ENCODE measurements at places on chromosomes 3 and 15. TPM values are rescaled to one million over a fixed set of nuclear protein-coding genes. Genes with fewer than 3 reads are reported as not detected.

DNA sequence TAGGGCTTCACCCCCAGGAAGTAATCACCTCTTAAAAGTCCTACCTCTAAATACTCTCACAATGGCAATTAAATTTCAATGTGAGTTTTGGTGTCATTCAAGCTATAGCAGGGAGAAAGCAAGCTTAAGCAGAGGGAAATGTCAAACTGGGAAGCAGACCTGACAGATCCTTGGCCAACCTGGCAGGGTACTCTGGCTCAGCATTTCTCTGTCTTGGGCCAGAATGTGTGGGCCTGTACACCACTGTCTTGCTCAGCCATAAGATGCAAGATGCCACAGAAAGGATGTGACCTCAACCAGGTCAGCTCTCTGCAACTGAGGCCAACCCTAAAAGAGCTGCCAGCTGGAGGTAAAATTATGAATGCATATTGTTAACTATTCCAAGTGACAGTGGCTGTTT, 130.6 kb upstream of the CMC1 start:
- DNase-seq: no peak

GRCh38 chr3:150826466-150827282, 63.7 kb upstream of the SIAH2 start:
- DNase-seq: no peak

GRCh38 chr15:57873564-57874209, 167.2 kb downstream of the POLR2M start:
- DNase-seq: peak; percentile 83

- DNase-seq: no peak
Observed at GRCh38 chr3:17726313-17726712, 16.1 kb downstream of the TBC1D5 start.

- no peak for DNase-seq
Observed at GRCh38 chr3:54905261-54905888, 22.5 kb downstream of the LRTM1 start.

Gene KLHL6
- total RNA-seq: not detected

Gene CEP19
- 2.1 TPM for total RNA-seq

Gene CSPG4
- total RNA-seq: 16.9 TPM

Gene ITIH3
- total RNA-seq: 0.03 TPM

Gene EFCC1
- total RNA-seq: not detected

Data from HT1080 (cell line).